Fibroblast of upper back skin (primary cell): ENCODE measurements at places on chromosomes 2 and 18.

- DNase-seq, result no peak
Observed at GRCh38 chr18:7898181-7898580, 331.1 kb downstream of the PTPRM start.

GRCh38 chr2:128631698-128632500, 313.2 kb upstream of the HS6ST1 start:
- no peak for DNase-seq

DNA sequence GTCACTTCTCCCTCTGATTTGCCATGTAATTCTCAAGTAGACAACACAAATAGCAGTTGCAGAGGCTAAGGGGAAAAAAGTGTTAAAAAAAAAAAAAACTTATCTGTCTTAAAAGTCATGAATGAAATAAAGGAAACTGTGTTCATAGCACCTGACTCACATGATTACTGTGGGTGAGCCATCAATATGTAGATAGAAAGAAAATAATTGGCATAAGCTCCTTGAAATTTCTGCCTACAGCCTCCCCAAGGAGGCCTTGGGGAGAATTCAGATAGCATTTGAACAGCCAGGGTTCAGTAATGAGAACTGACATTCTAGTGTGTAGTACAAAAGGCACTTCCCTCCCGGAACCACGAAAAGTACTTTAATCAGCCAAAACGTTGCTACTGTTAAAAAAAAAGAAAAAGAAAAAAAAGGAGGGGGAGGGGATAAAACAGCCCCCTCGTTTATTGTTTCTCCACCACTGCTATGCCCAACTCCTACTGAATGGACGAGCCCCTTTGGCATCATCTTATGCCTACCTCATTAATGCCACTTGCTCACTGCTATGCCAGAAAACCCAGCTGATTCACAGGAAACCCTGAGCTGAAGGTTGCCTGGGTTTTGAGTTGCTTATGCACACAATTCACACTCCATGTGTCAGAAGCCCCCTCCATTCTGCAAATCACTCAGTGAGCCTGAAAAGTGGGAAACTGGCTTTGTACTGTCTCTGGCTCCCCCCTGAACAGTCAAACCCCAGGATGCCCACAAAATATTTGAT, 65.5 kb upstream of the KLF7 start:
- peak; percentile 42 for DNase-seq

- DNase-seq, result no peak
Observed at GRCh38 chr2:230205721-230206120, 14.1 kb downstream of the SP110 start.

DNA sequence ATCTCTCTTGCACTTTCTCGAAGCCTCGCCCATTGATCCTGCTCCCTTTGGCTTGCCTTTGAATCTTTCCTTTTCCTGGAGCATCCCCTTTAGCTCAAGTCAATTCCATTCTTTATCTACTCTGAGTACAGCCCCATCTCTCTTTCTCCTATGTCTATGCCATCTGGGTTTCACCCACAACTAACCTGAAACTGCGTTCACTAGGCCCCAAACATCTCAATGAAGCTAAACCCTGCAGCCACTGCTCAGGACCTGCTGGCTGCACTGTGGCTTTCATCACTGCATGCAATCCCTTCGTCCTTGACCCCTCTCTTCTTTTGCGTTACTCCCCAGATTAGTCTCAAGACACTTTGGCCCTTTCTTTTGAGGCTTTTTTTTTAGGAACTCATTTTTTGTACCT, 81.6 kb upstream of the CYRIA start:
- no peak for DNase-seq

GRCh38 chr2:164722616-164723338, 101.5 kb upstream of the GRB14 start:
- DNase-seq, result no peak

- peak; percentile 97 for DNase-seq
Observed at GRCh38 chr2:120613742-120614571, 121.7 kb upstream of the GLI2 start.

DNA sequence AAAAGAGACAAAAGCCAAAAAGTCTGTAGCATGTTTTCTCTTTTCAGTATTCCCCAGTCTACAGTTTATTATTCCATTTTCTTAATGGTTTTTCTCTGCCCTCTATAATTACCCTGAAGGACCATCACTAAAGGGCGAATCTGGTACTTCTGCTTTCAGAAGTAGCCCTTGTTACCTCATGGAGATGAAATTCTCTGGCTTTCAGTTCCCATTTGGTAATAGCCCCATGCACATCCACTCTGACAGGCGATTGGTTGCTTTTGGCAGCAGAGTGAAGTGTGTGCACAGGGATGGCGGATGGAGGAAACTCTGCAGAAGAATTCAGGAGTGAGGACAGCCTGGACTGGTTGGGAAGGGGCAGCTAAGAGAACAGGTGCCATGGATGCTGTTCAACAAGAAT, 66.3 kb upstream of the NABP1 start:
- DNase-seq, result no peak

DNA sequence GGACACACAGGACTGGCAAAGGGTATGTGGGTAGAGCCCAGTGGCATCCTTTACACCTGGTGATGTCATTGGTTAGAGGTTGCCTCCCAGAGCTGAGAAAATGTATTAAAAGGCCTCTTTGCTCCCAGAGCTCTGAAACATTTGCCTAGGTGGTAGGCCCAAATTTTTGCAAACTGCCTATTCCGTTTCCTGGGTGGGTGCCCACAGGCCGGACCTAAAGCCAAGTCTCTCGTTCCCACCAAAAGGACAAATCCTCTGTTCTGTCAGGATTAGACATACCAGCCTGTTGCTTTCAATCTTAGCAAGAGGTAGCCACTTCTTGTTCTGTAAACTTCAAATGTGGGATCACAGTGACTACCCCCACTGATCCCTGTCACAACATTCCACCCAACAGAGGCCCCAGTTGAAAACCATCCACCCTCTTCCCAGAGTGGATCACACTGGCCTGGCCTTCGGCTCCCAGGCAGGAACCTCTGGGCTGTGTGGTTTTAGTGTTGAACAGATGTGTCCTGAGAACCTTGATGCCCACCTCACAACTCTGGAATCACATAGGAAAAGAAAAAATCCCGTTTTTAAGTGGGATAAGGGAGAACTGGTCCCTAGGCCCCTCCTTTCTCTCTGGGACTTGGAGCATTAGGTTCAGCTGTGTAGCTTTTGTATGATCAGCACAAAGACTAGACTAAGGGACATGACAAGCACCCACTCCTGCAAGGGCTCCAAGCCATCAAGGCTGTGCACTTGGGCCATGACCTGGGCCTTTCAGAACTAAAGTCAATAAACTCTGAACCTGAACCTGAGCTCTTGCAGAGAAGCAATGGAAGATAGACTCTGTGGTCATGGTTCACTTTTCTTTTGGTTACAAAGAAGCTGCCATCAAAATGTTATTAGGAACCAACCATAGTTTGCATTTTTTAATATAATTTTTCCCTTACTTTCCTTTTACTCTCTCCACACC, 211.3 kb downstream of the CYP26B1 start:
- DNase-seq, result no peak

DNA sequence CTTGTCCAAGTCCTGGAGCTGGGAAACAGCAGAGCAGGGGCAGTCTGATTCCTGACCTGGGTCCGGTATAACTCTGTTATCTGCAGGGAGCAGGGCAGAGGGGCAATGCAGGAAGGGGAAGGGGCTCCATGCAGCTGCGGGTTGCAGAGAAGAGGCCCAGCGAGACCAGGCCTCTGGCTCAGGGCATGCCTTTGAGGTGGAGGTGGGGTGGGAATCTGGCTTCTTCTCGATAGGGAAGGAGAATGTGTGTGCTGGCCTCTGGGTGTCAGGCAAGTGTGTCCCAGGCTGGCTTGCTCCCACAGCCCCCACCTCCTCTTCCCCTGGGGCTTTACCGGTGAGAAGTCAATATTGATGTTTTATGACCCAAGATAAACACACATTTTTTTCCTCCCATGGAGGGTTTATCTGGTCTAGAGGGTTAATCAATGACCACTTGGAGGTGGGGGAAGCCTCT, 187.1 kb upstream of the HAAO start:
- DNase-seq, result no peak

GRCh38 chr2:85865539-85866164, 23.1 kb downstream of the ST3GAL5 start:
- DNase-seq, result peak; percentile 74

DNA sequence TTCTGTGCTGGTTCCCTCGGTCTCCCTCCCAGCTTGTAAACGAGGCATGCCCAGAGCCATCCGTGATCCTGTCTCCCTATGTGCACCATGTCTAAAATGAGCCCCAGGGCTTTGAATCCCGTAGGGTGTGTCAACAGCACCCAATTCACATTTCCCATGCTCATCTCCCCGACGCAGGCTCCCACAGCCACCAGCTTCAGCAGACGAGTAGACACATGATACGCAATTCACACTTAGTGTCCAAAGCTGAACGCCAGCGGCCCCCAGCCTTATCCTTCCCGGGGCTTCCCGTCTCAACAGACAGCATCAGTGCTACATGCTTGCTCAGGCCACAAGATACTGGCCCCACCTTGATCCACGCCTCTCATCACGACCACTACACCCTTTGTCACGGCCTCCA, 88.1 kb downstream of the EIPR1 start:
- no peak for DNase-seq

- DNase-seq, result no peak
Observed at GRCh38 chr2:217475791-217476190, 527.0 kb downstream of the TNS1 start.
